NCI-H774 (cell line): ENCODE measurements at places on chromosomes 2 and 18.

DNA sequence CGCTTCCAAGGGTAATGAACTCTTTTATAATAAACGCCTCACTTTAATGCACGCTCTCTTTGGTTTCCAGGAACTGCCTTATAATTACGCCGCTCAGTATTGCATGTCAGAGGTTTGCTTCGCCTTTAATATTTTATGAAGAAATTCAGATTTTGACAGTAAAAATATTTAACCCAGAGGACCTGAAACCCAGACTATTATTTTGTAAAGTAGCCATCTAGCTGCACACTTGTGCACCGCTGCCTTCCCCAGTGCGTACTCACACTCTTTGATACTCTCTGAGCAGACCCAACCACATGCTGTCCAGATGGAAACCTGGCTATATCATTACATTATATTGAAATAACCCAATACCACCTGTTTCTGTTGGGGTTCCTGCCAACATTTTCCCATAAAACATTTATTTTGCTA lies 270.1 kb downstream of the C1D start:
- no peak for DNase-seq

DNA sequence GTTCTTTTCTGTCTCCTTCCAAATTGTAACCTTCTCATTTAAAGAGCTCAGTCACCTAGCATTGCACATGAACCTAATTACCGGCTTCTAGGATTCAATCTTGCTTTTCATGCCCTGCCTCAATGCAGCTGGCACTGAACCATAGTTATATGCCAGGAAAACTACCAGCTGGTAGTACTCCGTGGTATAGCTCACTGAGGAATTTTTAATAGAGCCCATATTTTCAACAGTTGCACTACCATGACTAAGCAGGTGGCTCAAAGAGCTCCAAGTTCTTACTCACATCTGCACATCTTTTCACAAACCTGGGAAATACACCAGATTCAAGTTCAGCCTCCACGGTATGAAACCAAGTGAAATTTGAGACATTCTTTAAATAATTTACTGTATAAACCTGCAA lies 363.5 kb downstream of the GRB14 start:
- no peak for DNase-seq

DNA sequence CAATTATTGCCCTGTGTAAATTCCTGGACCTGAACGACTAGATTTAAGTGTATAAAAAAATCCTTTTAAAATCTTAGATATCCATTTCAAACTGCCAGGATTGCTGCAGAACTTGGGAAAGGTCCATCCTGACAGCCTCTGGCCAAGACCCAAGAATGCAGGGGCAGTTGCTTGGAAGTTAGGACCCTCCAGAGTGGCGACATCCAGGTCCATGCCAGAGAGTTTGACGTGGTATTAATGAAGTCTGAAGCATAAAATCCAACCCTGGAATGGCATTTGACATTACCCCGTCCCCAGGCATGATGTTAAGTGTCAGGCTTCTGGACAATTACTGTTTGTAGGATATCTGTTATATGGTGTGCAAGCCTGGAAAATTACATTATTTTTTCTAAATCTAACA lies 810.2 kb downstream of the CNTNAP5 start:
- DNase-seq = no peak

- peak; percentile 44 for DNase-seq
These were observed 67.3 kb upstream of the UPP2 start for GRCh38 chr2:158034198-158034866.

DNA sequence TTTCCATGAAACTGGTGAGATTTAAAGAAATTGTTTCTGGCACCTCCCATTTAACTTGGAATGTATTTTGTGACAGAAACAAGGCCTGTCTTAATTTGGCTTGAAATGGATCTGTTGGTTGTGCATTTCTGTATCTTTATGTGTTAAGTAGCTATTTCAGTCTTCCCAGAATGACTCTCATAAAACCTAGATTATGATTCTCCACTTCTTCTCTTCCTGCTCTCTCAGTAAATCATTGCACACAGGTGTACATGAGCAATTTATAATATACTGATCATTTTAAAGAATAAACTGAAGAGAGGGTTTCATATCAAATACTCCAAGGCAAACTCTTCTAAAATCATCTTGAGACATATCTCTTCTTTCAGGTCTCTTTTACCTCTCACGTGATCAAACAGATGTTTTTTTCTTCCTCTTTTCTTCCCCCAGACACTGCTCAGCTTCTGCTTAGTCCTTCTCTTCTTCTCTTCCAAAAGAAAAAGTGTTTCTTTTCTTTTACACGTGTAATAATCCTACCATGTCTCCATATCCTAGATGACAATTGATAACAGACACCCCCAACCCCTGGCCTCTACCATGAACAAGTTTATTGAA lies 112.0 kb downstream of the PPP1R1C start:
- no peak for DNase-seq

- DNase-seq = no peak
These were observed 82.8 kb downstream of the NRP2 start for GRCh38 chr2:205765151-205765550.

DNA sequence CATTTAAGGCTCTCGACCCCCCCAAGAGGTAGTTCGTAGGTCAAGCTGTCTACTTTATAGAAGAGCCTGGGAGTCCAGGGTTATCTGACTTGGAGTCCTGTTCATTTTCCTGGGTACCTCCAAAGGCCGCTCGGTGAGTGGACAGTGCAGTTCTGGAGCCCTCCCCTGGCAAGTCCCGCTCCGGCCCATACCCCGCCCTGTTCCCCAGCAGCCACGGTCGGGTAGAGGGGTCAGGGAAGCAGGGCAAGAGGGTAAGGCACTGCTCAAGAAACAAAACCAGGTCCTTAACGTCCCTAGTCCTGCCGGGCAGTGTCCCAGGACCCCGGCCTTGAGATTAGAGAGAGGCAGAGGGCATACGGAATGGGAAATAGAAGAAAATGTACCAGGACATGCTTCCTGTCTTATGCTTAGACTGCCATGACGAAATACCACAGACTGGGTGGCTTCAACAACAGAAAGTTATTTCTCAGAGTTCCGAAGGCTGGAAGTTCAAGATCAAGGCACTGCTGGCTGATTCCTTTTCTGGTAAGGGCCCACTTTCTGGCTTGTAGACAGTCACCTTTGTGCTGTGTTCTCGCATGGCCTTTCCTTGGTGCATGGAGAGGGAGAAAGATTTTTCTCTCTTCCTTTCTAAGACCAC lies 5.4 kb upstream of the HPCAL1 start:
- DNase-seq = no peak

DNA sequence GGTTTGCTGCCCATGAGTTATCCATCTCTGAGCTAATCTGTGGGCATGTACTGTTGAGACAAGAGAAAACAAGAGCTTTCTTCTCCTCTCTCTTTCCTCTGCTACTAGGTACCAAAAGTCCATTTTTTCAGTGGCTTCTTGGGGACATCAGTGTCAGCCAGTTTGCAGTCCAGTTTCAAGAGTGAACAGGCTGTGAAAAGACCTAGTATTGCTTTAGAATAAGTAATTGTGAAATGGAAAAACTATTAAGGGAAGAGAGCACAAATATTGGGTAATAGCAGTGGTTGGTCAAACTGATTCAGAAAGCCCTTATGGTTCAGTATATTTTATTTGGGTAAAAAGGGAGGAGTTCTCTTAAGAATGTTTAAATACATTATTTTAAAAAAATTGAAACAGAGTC lies 33.0 kb upstream of the MEP1B start:
- no peak for DNase-seq

DNA sequence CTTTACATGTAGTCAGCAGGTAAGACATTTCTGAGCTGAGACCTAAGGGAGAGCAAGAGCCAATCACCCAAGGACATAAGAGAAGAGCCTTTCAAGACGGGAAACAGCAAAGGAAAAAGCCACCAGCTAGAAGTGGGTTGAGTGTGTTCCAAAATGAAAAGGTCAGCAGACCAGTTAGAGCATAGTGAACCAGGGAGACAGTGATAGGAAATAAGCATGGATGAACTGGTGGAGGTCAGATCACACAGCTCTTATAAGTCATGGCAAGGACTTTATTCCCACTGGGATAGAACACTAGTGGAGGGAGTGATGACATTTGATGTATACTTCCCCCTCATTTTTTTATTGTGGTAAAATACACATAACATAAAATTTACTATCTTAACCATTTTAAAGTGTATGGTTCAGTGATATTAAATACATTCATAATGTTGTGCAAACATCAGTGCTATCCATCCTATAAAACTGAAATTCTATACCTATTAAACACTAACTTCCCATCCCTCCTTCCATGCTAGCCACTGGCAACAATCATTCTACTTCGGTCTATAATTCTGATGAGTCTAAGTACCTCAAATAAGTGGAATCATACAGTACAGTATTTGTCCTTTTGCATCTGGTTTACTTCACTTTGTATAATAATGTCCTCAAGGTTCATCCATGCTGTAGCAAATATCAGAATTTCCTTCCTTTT lies 155.8 kb upstream of the WDSUB1 start:
- DNase-seq = no peak

GRCh38 chr2:183163821-183164649 lies 39.8 kb downstream of the NUP35 start:
- no peak for DNase-seq

- no peak for DNase-seq
These were observed 4.3 kb downstream of the EPG5 start for GRCh38 chr18:45962866-45963265.

- no peak for DNase-seq
These were observed 96.6 kb downstream of the SOCS6 start for GRCh38 chr18:70385474-70385873.

DNA sequence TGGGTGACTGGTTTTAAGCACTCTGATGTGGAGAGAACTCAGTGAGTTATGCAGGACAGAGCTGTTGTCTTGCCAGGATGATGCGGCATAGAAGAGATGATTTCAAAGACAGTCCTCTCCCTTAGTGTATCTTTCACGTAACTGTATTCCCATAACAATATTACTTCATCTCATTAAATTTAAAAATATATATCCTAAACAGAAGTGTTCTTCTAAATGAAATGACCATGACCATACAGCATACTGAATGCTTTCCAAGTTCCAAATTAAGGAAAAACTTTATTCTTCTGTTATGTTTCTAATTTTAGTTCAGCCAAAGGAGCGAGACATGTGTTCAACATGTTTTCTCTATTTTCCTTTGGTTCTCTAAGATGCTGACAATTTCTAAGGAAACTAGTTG lies 600.1 kb upstream of the FSHR start:
- DNase-seq = no peak

DNA sequence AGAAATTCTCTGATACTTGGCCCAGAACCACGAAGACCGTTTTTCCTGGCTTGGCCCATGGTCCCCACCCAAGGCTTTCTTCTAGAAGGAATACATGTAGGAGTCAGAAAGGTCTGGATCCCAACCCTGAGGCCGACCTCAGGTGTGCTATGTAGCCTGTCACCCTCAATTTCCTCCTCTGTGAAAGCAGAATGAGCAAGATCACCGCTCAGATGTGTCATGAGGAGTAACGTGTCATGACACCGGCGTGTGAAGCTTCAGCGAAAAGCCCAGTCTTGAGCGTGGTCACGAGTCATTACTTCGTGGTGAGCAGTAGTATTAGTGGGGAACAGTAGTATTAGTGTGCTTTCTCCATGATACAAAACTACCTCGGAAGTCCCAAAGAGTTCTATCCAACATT lies 103.4 kb downstream of the ALPK2 start:
- DNase-seq = no peak

GRCh38 chr2:120539937-120540718 lies 194.2 kb downstream of the INHBB start:
- no peak for DNase-seq

GRCh38 chr2:64414736-64415435 lies 39.1 kb upstream of the LGALSL start:
- DNase-seq = no peak
